ENCODE measurements at places on chromosomes 13 and 19. TPM values are rescaled to one million over a fixed set of nuclear protein-coding genes. Genes with fewer than 3 reads are reported as not detected.

The FAM216B gene
- total RNA-seq, result not detected

The KCTD4 gene
- total RNA-seq, result not detected

The CEACAM1 gene
- not detected for total RNA-seq

The ZNF780A gene
- 15.4 TPM for total RNA-seq

The ZNF497 gene
- total RNA-seq, result 7.6 TPM

The ADGRE3 gene
- total RNA-seq, result not detected

The PPM1N gene
- total RNA-seq, result 2.9 TPM

The DAND5 gene
- total RNA-seq, result not detected

Measured in cardiac muscle cell (in vitro differentiated cells and primary cell).